ENCODE measurements at places on chromosomes 3 and 15.
A peak's percentile ranks its signal among the peaks of the same experiment; 100 is the strongest.

- no peak for DNase-seq
Observed at GRCh38 chr3:187941135-187941847, 196.0 kb upstream of the BCL6 start.

GRCh38 chr3:137768361-137769321, 4.5 kb downstream of the SOX14 start:
- DNase-seq, result no peak

- no peak for DNase-seq
Observed at GRCh38 chr3:98564282-98565005, 29.0 kb downstream of the CPOX start.

- DNase-seq, result no peak
Observed at GRCh38 chr3:158267015-158267414, 157.1 kb downstream of the RSRC1 start.

DNA sequence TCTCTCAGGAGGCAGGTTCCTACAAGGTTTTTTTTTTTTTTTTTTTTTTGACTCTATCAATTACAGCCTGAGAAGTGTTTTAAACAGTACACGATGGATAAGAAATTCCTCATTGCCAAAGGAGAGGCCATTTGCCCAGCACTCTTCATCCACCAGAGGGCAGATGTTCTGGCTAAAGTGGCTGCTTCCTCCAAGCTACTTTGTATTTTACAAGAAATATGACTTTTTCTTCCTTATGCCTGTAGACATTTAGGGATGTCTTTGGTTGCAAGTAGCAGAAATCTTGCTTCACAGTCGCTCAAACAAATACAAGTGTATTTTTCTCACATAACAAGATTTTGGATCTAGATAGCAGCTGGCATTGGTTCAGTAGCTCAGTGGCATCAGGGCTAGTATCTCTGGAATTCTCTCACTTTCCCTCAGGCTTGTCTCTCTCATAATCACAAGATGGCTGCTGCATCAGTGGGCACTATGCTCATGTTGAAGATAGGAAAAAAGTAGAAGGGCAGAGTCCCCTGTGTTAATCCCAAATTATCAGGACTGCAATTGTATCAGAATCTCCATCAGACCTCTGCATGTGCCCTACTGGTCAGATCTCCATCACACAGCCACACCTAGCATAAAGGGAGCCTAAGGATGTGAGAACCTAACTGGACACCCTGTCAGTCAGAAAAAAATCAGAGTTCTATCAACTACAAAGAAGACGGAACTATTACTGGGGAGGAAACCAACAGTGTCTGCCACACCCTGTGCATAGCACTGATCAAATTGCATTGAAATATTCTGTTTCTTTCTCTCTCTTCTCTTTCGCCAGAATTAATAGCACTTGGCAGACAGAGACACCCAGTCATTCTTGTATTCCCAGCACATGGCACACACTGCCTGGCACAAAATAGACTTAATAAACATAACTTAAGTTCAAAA, 138.9 kb upstream of the COL8A1 start:
- DNase-seq, result no peak

DNA sequence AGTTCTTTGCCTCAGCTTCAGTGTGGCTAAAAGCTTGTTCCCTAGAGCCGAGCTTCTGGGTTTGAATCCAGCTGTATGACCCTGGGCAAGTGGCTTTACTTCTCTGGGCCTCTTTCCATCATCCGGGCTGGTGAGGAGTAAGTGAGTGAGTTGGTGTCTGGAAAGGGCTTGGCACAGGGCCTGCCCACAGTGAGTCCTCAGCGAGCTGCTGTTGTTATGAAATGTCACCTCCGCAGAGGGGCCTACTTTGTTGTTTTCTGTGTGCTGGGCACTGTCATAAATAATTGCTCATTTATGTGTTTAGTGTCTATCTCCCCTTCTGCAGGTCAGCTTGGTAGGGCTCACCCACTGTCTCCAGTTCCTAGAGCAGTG, 31.7 kb downstream of the SLC6A6 start:
- DNase-seq, result no peak

DNA sequence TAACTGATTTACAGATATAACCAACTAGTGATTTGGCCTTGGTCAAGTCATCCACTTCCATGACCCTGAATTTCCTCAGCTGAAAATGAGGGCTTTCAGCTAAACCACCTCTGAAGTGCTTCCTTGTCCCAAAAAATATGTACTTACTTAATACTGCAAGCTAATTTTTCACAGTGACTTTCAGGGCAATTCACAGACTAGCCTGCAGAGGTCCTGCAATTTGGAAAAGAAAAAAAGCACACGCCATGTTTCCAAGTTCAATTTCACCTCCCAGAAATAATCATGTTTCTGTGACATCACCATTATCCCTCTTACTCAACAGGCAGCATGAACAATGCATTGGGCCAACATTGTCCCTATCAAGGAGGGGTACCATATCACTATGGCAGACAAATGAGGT, 218.2 kb downstream of the SHOX2 start:
- DNase-seq, result no peak

GRCh38 chr15:99441871-99442251, 123.9 kb upstream of the MEF2A start:
- DNase-seq, result no peak

- DNase-seq, result no peak
Observed at GRCh38 chr15:51335538-51336410, 2.6 kb downstream of the CYP19A1 start.

DNA sequence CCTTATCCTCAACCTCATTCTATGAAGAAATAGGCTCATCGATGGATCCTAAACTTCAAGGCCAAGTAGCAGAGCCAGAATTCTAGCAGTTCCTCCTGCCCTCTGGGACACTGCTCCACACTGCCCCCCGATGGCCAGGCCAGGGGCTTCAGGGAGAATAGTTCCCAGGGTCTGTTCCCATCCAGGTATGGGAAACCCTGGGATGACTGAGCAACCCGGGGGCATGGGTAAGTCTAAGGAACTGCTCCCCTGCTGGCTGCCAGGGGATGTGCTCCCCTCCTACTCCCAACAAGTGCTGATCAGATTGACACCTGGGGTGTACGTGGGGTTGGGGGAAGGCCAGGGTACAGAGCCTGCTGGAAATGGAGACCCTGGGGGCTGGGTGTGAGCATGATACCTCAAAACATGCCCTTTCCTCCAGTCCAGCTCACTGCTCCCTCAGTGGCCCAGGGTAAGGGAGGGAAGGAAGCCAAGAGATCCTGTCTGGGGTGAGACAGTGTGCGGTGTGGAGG, 7.6 kb downstream of the ULK3 start:
- DNase-seq, result peak; percentile 62

DNA sequence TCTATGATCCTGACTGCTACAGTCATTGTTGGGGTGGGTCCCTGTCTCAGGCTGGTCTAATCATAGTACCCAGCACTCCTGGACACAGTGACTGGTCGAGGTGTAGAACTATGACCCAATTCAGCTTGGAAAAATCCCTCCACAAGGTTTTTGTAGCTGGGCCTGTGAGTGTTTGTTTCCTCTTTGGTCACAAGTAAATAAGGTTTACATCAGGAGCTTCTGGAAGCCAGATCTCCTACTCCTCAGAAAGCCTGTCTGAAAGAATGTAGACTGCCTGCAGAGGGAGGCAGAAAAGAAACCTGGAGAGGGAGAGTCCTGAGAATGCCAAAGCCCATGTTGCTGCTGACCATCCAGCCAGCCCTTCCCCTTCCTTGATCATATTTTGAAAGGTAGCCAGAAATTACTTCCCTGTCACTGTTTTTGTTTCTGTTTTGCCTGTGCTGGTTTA, 123.2 kb downstream of the RAP2B start:
- no peak for DNase-seq

DNA sequence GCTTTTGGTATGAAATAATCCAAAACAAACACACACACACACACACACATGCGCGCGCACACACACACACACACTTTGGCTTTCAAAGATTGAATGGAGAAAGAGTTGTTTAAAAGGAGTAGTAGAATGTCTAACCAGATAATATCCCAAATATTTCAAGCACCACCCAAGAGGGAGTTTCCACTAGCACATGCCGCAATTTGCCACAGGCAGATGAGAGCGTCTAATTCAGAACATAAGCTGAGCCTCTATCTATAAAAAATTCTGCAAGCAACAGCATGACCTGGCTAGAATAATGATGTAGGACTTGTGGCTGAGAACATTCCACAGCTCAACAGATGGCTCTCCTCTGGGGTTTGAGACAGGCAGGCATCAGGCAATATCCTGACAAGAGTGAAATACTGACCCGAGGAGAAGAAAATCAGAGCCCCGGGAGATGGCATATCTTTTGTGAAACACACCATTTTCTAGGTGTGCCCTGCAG, 302.5 kb upstream of the GADL1 start:
- DNase-seq, result no peak

- DNase-seq, result no peak
Observed at GRCh38 chr3:112498914-112499711, at the start of gene BTLA. BTLA (minus strand) TSS chr3:112499472; CDS start chr3:112499358, 114 bp downstream.

GRCh38 chr3:11602886-11603527, 40.7 kb downstream of the VGLL4 start:
- DNase-seq, result no peak

- DNase-seq, result no peak
Observed at GRCh38 chr15:70569714-70570231, 193.6 kb downstream of the UACA start.

Measured in GM12891 (cell line).